ENCODE measurements at places on chromosomes 1 and 21. TPM values are rescaled to one million over a fixed set of nuclear protein-coding genes. Genes with fewer than 3 reads are reported as not detected.

CRYZ gene
- total RNA-seq = 18.7 TPM

NOTCH2 gene
- total RNA-seq = 167 TPM

FALEC gene
- total RNA-seq = not detected

KCND3 gene
- total RNA-seq = 10.1 TPM

TNFRSF18 gene
- total RNA-seq = 62.1 TPM

NUF2 gene
- total RNA-seq = 2.2 TPM

RSBN1 gene
- total RNA-seq = 17.1 TPM

PAPPA2 gene
- 0.32 TPM for total RNA-seq

RNF186 gene
- 0.51 TPM for total RNA-seq

UBASH3A gene
- 0.36 TPM for total RNA-seq

CD5L gene
- total RNA-seq = not detected

NLRP3 gene
- total RNA-seq = 1.1 TPM

GRCh38 chr1:33302325-33302724 lies 18.6 kb downstream of the A3GALT2 start:
- DNase-seq = peak; percentile 44
- peaks cover 13% of the 10 kb centered on the region for H3K36me3 ChIP-seq
- peaks cover 19% of the 10 kb centered on the region for H3K4me1 ChIP-seq
- H3K4me3 ChIP-seq = no peak overlapping the region

DNA sequence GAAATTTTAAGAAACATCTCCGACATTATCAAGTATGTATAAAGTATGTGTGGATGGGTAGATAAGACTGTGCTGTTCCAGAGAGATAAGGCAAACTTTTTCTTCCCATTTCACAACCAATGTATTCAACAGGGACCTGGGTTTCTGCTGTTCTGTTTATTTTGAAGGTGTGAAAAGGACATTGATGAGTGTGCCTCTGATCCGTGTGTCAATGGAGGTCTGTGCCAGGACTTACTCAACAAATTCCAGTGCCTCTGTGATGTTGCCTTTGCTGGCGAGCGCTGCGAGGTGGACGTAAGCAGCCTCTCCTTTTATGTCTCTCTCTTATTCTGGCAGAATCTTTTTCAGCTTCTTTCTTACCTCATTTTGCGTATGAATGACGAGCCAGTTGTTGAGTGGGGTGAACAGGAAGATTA lies 174.0 kb downstream of the CRB1 start:
- H3K4me3 ChIP-seq = no peak overlapping the region
- no peak overlapping the region for H3K27ac ChIP-seq
- H3K36me3 ChIP-seq = no peaks in the 10 kb centered on the region
- no peaks in the 10 kb centered on the region for H3K27me3 ChIP-seq

GRCh38 chr1:46464013-46464548 lies 25.6 kb upstream of the DMBX1 start:
- no peak overlapping the region for H3K4me3 ChIP-seq
- DNase-seq = no peak
- H3K4me1 ChIP-seq = peaks cover 13% of the 10 kb centered on the region
- no peak overlapping the region for H3K27ac ChIP-seq
- no peaks in the 10 kb centered on the region for H3K36me3 ChIP-seq
- peaks cover 28% of the 10 kb centered on the region for H3K27me3 ChIP-seq

DNA sequence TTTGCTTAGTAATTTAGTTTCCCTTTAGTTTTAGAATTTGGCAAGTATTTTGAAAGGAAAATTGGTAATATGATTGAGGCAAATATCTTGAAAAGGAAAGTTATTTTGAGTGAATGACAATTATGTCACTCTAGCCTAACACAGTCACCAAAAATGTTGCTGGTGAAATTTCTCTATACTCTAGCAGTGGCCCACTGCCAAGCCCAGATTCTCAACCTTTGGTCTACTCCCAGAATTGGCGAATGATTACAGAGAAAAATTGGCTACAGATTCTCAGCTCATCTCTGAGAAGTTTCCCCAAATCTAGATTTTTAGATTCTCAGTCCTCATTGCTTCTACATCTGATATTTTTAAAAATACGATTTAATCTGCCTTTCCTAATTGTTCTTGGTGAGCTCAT lies 84.9 kb downstream of the PIGK start:
- no peaks in the 10 kb centered on the region for H3K27me3 ChIP-seq
- no peaks in the 10 kb centered on the region for H3K4me1 ChIP-seq
- no peaks in the 10 kb centered on the region for H3K36me3 ChIP-seq
- H3K27ac ChIP-seq = no peak overlapping the region
- no peak for DNase-seq
- no peak overlapping the region for H3K4me3 ChIP-seq

GRCh38 chr1:66012106-66012784 lies 219.6 kb downstream of the PDE4B start:
- H3K4me3 ChIP-seq = no peak overlapping the region
- H3K27ac ChIP-seq = no peak overlapping the region
- no peaks in the 10 kb centered on the region for H3K36me3 ChIP-seq
- no peak for DNase-seq
- H3K4me1 ChIP-seq = no peaks in the 10 kb centered on the region

DNA sequence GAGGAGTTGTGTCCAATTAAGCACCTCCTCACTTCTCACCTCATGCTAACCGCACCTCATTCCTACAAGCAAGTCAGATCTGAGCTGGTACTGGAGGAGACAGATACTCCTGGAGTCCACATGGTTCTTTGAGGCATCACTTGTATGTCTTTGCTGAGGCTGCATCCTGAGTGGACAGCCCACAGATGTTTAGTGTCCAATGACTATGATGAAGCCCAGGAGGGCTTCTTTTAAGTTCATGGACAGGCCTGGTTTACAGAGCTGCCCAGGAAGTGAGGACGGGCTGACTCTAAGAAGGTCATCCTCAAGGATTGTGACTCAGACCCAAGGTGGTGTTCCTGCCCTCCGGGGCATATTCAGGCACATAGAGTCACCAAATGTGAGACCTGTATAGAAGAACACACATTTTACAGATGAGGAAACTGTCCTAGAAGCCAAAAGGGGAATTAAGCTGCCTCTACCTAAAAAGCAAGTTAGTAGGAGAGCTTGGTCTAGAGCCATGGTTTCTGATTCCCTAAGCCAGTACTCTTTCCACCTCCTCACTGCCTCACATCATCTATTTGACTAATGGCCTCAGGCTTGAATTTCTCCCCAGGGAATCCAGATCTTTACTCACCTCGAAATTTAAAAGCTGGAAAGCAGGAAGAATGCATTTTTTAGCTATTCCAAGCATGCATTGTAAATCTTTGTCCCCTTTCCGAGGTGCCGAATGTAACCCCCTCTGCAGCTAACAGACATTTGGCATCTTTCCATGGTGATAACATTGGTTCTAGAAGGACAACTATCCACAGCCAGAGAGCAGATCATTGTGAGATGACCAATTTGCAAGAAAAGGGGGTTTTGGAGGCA lies 228.1 kb downstream of the OMA1 start:
- no peaks in the 10 kb centered on the region for H3K4me1 ChIP-seq
- no peak overlapping the region for H3K4me3 ChIP-seq
- H3K36me3 ChIP-seq = no peaks in the 10 kb centered on the region
- DNase-seq = no peak

- no peak overlapping the region for H3K4me3 ChIP-seq
Observed at GRCh38 chr21:20661246-20661645, 337.0 kb upstream of the NCAM2 start.

DNA sequence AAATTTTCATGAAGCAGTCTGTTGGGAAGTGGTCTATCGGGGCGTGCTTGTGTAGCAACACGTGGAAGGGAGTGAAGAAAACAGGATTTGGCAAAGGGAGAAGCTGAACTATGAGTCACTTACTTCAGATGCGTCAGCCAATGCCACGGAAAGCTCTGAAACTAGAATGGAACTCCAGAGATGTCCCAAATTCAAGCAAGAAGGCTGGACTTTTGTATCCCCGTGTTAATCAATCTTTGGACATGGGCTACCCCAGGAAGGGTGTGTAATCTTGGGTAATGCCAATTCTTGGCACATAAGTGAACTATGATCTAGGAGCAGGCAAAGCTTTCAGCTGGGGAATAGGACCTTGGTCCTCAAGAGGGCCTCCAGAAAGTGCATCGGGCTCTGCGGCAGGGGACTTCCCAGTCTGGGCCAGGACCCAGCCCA lies 102.6 kb downstream of the ADSS2 start:
- peaks cover 30% of the 10 kb centered on the region for H3K4me1 ChIP-seq
- peak overlapping the region; percentile 63 for H3K27ac ChIP-seq
- no peaks in the 10 kb centered on the region for H3K27me3 ChIP-seq
- H3K4me3 ChIP-seq = no peak overlapping the region
- H3K36me3 ChIP-seq = no peaks in the 10 kb centered on the region

DNA sequence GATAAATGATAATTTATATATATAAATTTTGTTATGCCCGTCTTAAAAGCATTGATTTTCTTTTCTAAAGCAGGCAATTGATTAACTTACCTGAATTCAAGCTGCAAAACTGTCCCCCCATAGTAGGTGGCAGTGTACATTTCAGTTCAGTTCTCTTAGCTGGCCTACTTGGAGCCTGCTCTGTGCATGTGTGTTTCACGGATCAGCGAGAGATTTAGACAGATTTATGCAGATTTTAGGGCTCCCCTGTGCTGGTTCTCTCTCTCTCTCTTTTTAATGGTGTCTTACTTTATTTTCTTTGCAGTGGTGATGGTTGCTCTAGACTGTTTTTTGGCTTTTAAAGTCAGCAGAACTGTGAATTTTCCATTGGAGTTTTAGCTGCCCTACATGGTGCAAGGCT lies 30.7 kb downstream of the CLIC4 start:
- H3K4me1 ChIP-seq = peaks cover 20% of the 10 kb centered on the region
- no peaks in the 10 kb centered on the region for H3K27me3 ChIP-seq
- no peak overlapping the region for H3K4me3 ChIP-seq
- no peak for DNase-seq
- no peaks in the 10 kb centered on the region for H3K36me3 ChIP-seq

DNA sequence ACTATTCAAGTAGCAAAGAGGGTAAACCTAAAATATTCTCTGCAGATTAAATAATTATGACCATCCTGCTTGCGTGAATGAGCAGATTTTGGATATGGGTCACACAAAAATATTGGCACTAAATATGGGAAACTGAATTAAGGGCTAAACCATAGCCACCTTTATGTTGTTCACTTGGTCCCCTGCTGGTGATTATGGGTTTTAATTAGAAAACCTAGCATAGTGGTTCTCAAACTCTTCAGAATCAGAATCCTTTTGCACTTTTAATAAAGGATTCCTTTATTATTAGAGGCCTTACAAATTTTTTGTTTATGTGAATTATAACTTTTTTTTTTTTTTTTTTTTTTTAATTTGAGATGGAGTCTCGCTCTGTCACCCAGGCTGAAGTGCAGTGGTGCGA lies 38.5 kb upstream of the ZNHIT6 start:
- H3K4me3 ChIP-seq = no peak overlapping the region
- no peaks in the 10 kb centered on the region for H3K27me3 ChIP-seq

GRCh38 chr1:92691925-92692324 lies 93.0 kb downstream of the EVI5 start:
- no peaks in the 10 kb centered on the region for H3K4me1 ChIP-seq
- H3K27ac ChIP-seq = no peak overlapping the region
- no peaks in the 10 kb centered on the region for H3K27me3 ChIP-seq
- H3K4me3 ChIP-seq = no peak overlapping the region
- H3K36me3 ChIP-seq = peaks cover 54% of the 10 kb centered on the region
- no peak for DNase-seq

DNA sequence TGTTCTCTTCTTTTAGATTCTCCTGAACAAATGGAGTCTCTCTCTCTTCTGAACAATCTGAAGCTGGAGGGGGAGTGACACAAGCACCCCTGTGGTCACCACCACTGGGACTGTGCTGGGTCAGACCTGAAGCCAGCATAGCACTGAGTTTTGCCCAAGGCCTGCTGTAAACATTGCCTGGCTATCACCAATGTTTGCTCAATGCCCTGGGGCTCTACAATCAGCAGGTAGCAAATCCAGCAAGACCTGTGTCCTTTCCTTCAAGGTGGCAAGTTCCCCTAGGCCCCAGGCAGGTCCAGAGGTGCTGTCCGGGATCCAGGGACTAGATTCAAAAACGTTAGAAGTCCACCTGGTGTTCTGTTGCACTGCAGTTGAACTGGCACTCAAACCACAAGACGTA lies 282.8 kb upstream of the PROX1 start:
- no peaks in the 10 kb centered on the region for H3K27me3 ChIP-seq
- no peaks in the 10 kb centered on the region for H3K36me3 ChIP-seq
- H3K4me3 ChIP-seq = no peak overlapping the region
- H3K27ac ChIP-seq = no peak overlapping the region
- DNase-seq = no peak
- H3K4me1 ChIP-seq = no peaks in the 10 kb centered on the region

- no peaks in the 10 kb centered on the region for H3K4me1 ChIP-seq
Observed at GRCh38 chr1:171468120-171468750, 17.1 kb upstream of the PRRC2C start.

DNA sequence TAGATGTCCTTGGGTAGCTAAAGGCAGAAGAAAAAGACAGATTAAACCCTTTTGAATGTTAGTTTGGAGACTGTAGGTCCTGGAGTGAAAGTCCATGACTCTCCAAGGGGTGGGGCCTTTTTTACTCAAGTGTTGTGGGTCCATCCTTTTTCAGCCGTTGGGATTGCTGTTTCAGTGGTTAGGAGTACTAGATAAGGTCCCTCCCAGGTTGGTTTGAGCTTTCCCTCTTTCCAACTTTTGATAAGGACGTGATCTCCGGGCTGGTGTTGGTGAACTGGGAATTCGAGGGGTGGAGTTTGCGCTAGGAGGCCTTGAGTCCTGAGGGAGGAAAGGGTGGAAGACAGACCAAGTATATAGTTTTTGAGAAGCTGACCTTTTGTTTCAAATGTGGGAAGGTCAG lies 5.2 kb upstream of the IPP start:
- H3K27ac ChIP-seq = no peak overlapping the region
- no peaks in the 10 kb centered on the region for H3K27me3 ChIP-seq
- no peaks in the 10 kb centered on the region for H3K36me3 ChIP-seq

GRCh38 chr1:53811414-53811851 lies 26.7 kb downstream of the NDC1 start:
- peaks cover 19% of the 10 kb centered on the region for H3K36me3 ChIP-seq
- H3K4me1 ChIP-seq = no peaks in the 10 kb centered on the region
- H3K4me3 ChIP-seq = no peak overlapping the region

- no peaks in the 10 kb centered on the region for H3K4me1 ChIP-seq
- no peaks in the 10 kb centered on the region for H3K36me3 ChIP-seq
- H3K27me3 ChIP-seq = peaks cover 40% of the 10 kb centered on the region
- DNase-seq = no peak
Observed at GRCh38 chr1:5456090-5456811, 536.0 kb downstream of the NPHP4 start.

- H3K27ac ChIP-seq = no peak overlapping the region
- H3K27me3 ChIP-seq = no peaks in the 10 kb centered on the region
- H3K36me3 ChIP-seq = no peaks in the 10 kb centered on the region
- H3K4me3 ChIP-seq = no peak overlapping the region
Observed at GRCh38 chr1:22283596-22283995, 140.7 kb upstream of the WNT4 start.

DNA sequence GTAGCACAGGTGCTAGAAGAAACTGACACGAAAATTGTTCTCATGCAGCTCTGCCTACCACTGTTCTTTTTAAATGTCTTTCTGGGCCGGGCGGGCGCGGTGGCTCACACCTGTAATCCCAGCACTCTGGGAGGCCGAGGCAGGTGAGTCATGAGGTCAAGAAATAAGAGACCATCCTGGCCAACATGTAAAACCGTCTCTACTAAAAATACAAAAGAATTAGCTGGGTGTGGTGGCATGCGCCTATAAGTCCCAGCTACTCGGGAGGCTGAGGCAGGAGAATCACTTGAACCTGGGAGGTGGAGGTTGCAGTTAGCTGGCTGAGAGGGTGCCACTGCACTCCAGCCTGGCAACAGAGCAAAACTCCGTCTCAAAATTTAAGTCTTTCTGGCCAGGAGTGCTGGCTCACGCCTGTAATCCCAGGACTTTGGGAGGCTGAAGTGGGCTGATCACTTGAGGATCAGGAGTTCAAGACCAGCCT lies 947 bp upstream of the RIT1 start:
- H3K27ac ChIP-seq = peak overlapping the region; percentile 93
- peak overlapping the region; percentile 77 for H3K4me3 ChIP-seq
- H3K27me3 ChIP-seq = no peaks in the 10 kb centered on the region
